Activated T-helper 17 cell treated with anti-CD3 and anti-CD28 coated beads, Interleukin-2, amount 50 U/mL, for 72 hours (primary cell): ENCODE measurements at places on chromosomes 6 and 20.

GRCh38 chr20:46893877-46894578 is 615 bp upstream of the EYA2 start:
- no peak for ATAC-seq

DNA sequence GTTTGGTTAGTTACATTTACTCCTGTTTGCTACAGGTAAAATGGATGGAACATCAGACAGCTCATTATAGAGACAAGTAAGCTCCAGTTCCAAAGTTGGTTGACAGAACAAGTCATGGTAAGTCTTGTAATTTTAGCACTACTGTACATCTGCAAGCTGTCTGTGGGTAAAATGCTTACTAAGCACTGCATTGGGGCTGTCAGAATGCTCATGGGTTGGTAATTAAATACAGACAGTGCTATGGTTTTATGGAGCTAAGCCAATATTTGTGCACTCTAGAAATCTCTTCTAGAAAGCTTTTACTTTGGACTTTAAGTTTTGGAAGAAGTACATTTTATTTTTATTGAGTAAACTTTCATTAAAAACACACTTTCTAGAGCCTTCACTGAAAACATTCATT is 419.2 kb upstream of the MMS22L start:
- ATAC-seq = no peak

DNA sequence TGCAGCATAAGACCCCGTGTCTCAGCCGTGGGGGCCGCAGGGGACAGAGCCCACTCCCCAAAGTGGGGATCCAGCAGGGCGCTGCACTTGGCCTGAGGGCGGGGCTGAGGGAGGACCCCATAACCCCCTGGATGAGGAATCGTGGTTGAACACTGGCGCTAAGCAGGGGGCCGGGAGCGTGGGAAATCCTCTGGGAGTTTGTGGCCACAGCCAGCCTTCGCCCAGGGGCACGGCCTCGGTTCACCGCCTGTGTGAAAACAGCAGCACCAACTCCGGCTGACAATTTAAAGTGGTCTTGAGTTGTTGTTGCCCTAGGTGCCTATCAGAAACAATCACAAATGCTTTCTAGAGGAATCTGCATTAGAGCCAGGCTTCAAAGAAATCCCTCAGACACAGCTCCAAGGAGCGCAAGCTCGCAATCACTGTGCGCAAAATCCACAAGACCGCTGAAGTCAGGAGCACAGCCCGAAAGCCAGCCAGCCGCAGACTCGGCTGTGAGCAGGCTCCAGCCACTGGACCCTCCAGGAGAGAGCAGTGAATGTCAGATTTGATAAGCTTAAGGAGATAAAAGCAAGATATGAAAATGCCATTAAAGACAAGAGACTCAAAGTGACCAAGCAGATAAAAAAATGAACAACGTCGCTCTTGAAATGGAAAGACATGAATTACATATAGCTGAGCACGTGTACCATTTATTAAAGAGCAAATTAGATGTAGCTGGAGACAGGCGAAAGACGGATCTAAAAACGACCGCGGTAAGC is 10.9 kb upstream of the RPS6KA2 start:
- ATAC-seq = no peak

GRCh38 chr6:55528624-55529023 is 50.4 kb downstream of the HMGCLL1 start:
- no peak for ATAC-seq

GRCh38 chr6:129015721-129016120 is 132.8 kb downstream of the LAMA2 start:
- no peak for ATAC-seq

DNA sequence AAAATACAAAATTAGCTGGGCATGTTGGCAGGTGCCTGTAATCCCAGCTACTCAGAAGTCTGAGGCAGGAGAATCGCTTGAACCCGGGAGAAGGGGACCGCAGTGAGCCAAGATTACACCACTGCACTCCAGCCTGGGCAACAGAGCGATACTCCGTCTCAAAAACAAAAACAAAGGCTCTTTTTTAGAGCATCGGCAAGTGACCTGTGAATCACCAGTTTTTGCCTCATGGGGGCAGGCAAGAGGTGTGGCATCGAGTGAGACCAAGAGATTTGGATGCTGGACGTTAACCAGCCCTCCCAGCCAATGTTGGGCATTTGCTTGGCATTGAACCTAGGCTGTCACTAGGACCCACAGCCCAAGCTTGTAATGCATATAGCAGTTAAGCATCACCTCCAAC is 14.6 kb upstream of the CDK5RAP1 start:
- no peak for ATAC-seq

- ATAC-seq = no peak
Observed at GRCh38 chr20:1062334-1063010, 55.9 kb upstream of the PSMF1 start.

DNA sequence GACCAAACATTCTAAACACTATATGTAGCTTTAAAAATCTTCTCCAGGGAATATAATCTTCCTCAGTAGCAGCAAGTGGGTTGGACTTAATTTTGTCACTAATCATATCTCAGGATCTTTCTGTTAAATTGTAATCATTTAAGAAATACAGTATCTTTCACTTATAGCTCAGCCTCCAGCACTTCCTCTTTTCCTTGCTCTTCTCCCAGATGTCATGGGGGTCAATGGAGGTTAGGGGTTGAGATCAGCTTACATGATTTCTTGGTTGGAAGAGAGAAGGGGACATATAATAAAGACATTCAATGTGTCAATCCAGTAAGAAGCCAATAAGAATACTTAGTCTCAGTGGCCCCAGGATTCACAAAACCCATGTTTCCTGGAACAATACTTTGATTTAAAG is 15.7 kb upstream of the REPS1 start:
- ATAC-seq = no peak

DNA sequence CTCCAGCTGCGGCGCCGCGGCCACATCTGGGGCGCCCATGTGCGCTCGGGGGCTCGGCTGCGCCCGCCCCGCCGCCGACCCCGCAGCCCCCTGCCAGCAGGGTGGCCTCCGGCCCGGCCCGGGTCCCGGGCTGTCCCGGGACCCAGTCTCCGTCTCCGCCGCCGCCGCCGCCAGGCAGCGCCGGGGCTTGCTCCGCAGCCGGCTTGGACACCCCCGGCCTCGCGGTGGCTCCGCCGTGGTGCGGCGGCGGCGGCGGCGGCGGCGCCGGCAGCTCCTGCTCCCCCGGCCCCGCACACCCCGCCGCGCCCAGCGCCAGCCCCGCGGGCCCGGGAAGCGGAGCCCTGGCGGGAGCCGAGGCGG is 219 bp downstream of the ISM1 start:
- peak; percentile 40 for ATAC-seq

- no peak for ATAC-seq
Observed at GRCh38 chr6:24694198-24694597, 24.8 kb downstream of the C6orf62 start.

DNA sequence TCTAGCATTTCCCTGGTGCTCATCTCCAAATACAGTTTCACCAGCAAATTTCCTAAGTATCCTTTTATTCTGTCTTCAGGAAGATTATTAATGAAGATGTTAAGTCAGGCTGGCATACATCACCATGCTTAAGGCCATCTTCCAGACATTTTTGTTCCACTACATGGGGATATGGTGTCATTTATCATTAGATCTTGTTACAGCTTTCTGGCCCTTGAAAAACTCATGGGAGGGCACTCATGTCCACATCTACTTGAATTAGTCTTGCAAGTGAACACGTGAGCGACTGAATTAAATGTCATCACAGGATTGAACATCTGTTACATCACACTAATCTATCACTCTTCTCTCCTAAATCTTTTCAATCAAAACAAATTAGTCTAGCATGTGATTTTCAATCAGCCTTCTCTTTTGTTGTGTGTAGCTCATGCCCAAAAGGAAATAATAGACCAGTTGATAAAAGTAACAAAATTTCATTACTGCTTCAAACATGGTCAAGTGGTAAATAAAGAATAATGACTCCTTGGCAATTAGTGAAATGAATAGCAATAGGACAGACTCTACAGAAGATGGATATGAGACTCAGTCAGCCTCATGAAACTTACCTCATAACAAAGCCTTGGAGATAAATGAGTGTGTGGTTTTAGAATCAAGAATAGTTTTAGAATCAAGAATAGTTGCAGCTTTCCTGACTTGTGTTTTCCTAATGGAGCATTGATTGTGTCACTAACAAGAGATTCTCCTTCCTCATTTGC is 80.5 kb downstream of the MTFR2 start:
- no peak for ATAC-seq

DNA sequence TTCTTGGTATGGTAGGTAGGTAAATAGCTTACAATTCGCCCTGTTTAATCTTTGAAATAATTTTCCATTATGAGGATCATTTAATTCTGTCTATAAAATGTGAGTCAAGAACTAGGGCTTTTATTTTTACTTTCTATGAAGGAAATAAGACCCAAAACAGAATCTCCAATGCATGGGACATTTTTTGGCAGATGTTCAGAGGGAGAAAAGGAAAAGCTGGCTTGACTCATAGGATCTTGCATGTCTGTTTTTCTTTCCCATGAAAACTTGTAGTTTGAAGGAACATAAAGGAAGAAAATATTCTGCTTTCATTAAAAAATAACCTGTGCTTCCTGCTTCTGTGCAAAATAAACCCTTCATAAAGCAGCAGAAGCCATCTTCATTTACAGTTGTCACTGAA is 143.1 kb upstream of the INSM1 start:
- no peak for ATAC-seq

- no peak for ATAC-seq
Observed at GRCh38 chr6:21946298-21946783, 350.5 kb downstream of the PRL start.

- ATAC-seq = no peak
Observed at GRCh38 chr6:46012834-46013233, 2.8 kb downstream of the CLIC5 start.

DNA sequence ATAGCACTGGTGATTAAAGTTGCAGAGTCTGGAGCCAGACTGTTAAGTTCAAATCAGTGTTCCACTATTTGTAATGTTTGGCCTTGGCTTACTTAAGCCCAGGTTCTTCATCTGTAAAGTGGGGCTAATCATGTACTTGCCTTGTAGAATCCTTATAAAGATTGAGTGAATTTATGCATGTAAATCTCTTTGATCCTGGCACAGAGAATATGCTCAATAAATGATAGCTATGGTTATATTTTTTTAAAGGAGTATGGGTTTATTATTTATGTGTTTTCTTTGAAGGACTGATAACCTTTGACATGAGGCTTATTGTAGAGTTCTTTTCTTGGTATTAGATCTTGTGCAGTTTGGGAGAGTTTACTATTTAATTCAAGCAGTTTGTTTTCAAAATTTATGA is 89.5 kb downstream of the CDKAL1 start:
- no peak for ATAC-seq

DNA sequence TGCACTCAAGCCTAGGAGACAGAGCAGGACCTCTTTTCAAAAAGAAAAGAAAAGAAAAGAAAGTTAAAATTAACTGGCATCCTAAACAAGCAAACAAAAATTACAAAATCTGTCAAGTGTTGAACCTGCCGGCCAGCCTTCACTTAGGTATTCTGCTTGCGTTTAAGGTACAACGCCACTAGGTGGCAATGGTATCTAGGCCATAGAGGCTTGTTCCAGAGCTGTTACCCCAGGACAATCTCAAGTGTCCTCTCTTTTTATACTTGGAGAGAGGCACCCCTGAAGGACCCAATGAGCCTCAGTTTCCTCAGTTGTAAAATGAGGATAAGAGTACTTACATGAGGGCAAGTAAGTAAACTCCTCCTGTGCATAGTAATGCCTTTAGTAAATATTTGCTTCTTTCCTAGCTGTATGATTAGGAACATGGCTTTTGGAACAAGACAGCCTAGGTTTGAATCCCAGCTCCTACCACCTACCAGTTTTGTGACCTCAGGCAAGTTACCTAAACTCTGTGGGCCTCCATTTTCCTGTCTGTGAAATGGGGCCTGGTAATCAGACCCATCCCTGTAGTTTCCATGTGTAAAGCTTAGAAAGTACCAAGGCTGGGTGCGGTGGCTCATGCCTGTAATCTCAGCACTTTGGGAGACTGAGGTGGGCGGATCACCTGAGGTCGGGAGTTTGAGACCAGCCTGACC is 5.8 kb upstream of the PACSIN1 start:
- peak; percentile 75 for ATAC-seq

- ATAC-seq = no peak
Observed at GRCh38 chr6:53746442-53747103, 48.2 kb upstream of the LRRC1 start.

DNA sequence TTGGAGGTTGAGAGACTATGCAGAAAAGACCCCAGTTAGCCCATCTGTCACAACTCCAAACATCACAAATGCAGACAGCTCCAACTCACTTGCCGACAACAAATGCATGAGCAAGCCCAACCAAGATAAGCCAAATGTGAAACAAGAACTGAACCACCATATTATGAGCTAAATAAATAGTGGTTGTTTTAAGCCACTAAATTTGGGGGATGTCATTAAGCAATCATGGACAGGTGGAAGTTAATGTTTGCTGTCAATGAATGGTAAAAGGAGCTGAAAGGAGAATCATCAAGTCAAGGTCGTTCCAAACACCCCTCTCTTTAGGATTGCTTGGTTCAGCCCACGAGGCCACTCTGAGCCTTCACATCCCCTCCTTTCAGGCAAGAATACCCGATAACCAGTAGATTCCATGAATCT is 71.2 kb upstream of the PLCB4 start:
- no peak for ATAC-seq

DNA sequence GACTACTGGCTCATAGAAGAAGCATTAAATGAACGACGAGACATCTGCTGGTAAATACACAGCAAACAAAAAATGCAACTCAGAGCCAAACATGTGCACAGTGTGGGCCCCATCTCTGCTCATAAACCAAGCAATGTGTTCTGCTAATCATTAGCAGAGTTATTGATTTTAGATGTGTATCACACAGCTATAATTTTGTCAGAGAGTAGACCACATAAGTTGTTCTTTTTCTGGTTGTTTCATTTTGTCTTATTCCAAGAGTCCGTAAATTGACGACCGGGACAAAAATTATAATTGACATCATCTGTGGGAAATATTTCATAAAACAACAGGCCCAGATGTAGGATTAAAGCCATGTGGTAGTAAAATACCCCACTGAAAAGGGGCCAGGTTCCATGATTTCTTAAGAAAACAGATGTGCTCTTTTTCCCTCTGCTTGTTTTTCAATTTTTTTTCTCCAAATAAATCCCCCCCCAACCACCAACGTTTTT is 423.6 kb downstream of the HAO1 start:
- no peak for ATAC-seq

- no peak for ATAC-seq
Observed at GRCh38 chr6:40395066-40395697, 192.0 kb downstream of the LRFN2 start.

DNA sequence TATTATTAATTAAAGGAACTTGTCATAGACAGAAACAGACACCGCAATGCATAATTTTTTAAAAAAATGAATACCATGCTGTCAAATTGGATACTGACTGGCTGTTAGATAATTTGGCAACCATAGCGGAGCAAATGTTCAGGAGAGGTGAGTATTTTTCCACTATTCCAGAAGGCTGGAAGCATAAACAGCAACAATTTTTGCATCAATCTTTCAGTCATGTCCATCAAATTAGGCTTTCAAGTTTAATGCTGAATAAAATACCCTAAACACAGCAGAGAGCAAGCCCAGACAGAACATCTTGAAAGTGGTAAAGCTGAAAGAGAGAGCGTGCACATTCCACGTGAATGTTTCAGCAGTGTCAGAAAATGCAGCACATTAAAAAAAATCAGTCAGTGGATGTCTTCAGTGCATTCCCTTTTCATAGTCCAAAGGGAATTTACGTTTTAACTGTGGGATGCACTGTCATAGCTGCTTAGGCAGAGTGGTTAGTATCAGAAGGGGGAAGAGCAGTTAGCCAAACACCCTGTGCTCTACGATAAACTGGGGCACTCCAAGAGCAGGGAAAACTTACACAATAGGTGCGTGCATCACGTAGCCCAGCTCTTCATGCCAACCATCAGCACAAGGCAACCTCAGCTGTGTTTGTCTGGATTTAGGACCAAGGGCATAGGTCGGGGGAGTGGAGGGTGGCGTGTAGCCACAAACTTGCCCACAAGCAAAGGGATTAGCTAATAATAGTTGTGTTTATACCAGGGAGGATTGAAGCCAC is 116.2 kb upstream of the STMND1 start:
- no peak for ATAC-seq
